Astrocyte (in vitro differentiated cells and primary cell): ENCODE measurements at places on chromosomes 11 and 22.

DNA sequence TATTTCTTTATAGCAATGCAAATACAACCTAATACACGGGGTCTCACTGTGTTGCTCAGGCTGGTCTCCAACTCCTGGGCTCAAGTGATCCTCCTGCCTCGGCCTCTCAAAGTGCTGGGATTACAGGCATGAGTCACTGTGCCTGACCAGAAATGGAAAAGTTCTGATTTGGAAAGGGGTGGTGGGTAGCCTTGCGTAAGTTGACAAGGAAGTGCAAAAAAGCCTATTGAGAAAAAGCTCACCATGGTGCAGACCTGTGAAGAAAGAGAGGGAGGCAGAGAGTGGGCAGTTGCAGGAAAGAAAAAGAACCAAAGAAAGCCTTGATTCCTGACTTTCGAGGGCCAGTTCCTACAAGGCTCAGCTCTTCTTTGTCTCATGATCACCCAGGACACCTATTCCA is 27.1 kb downstream of the AGBL2 start:
- DNase-seq: no peak

DNA sequence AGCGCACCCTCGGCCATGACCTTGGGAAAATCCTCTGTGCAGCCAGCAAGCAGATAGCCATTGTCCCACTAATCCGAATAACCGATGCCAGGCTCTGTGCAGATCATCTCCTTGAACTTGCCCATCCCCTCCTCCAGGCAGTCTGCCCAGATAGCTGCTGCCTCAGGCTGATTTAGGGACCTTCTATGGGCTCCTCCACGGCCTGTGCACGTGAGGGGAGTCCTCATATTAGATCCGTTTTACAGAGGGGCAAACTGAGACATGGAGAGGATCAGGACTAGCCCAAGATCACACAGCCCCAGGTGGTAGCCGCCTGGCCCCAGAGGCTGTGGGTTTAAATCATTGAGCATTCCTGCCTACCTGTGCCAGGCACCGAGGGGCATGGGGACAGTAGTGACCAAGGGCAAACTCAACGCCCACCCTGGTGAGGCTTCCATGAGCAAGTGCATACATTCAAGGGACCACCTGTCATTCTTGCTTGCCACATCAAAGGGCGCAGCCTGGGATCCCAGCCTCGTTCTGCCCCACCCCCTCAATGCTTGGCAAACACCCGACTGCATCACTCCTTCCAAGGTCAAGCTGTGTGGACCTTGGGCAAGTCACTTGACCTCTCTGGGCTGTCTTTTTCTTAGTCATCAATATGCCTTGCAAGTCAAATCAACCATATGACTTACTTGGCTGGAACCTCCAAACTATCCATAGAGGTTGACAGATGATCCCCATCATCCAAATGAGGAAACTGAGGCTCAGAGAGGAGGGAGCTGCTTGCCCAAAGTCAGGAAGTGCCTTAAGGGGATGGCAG is 131.6 kb downstream of the MN1 start:
- DNase-seq: no peak

GRCh38 chr22:22178992-22179391 is 65.6 kb upstream of the VPREB1 start:
- no peak for DNase-seq

DNA sequence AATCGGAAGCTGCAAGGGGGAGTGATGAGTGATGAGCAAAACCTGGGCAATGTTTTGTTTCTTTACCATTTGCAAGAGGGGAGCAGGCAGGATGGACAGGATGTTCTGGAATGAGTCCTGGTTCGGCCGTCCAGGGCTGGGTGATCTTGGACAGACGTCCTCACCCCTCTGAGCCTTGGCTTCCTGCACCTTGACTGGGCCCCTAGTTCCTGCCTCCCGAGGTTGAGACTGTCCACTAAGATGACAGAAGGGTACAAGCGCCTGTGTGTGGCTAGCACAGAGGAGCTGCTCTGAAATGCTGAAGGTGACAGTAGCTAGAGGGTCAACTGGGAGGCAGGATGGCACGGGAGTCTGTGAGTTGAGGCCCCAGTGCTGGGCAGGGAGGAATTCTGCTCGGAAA is 306.2 kb downstream of the MN1 start:
- no peak for DNase-seq

GRCh38 chr22:46823654-46824053 is 61.2 kb downstream of the TBC1D22A start:
- no peak for DNase-seq

- peak; percentile 49 for DNase-seq
Observed at GRCh38 chr11:74687237-74688023, 43.8 kb downstream of the CHRDL2 start.

GRCh38 chr11:79332017-79332416 is 108.8 kb downstream of the TENM4 start:
- no peak for DNase-seq

- DNase-seq: no peak
Observed at GRCh38 chr11:13776134-13776815, 107.8 kb downstream of the FAR1 start.

DNA sequence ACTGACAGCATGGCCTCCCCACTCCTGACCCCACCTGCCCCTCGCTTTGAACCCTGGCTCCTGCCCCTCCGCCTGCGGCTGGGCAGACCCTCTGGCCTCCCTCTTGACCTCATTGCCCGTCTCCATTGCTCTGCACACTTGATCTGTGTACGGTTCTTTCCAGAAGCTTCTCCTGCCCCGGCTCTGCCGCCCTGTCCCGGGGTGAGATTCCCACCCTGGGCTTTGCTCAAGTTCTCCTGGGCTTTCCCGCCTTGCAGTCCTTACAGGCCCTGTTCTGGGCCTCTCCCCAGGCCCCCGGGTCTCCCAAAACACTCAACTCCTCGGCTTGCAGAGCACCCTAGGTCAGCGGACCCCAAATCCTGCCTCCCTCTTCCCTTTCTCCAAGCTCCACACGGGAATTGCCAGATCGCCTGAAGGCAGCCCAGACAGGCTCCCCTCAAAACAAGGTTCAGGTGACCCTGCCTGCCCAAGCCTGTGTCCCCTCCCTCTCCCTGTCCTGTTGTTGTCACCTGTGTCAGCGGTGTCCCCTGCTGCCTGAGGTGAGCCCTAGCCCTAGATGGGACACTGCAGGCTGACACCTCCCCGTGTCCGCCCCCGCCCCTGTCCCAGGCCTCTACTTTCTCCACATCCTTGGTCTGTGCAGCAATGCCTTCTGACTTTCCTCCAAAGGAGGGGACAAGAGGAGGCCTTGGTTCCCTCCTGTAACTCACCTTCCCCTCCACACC is 1.5 kb downstream of the GAL start:
- DNase-seq: no peak

DNA sequence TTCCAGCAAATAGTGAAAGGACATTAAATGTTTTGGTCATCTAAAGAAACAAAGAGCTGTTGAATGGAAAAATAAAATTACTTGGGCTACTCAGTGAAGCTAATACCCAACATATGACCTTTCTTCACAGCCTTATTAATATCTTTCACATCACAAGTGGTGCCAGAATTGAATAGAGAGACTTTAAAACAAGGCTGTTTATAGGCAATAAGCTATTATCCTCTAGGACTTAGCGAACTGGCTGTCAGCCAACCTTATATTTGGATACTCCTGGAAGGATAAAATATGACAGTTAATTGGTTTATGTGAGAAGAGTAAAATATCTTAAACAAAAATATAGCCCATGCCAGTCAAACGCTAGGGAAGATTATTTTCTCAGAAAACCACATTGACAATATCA is 225.5 kb upstream of the BLID start:
- DNase-seq: no peak

DNA sequence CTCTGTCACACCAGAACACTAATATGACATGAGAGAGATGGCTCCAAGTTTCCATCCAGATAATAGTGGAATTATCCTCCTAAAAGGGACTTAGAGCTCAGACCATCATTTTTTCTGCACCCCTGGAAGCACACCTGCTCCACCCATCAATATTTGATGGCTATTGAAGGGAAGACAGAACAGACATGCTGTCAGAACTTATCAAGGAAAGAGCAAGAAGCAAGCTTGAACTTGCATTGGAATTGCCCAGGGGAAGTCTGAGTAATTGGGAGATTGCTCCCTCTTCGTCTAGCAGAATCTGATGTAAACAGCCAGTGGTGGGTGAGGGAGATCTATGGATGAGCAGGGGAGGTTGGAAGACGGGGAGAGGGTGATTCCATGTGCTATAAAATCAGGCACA is 874.4 kb upstream of the TENM4 start:
- no peak for DNase-seq

- no peak for DNase-seq
Observed at GRCh38 chr11:73293356-73293936, 14.6 kb upstream of the ARHGEF17 start.

DNA sequence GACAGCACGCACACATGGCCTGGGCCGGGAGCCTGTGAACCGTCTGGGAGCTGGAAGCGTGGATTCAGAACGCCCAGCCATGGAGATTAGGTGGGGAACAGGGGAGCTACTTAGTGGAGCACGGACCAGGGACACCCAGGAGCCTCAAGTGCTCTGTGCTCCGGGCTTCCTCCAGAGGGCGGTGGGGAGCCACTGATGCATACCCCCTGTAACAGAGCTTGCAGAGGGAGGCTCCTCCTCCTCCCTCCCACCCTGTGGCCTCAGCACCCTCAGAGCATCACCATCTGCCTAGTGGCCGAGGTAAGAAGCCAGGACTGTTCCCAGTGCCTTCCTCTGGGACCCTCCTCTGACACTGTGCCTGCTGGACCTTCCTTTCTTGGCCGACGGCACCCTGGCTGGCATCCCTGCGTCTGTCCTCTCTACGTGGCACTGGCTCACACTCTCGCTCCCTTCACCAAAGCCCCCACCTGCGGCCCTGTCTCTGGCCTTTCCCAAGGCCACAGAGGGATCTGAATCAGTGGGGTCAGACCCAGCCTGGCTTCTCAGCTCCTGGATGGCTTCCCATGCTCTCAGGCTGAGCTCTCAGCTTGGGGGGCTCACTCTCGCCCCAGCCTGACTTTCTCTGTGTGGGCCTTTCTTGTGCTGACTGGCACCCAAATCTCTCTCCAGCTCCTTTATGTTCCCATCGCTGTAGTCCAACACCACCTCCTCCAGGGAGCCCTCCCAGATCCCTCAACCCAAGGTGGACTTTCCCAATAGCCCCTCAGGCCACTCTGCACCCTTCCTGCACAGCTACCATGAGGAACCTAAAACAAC is 780.9 kb downstream of the BRD1 start:
- no peak for DNase-seq

DNA sequence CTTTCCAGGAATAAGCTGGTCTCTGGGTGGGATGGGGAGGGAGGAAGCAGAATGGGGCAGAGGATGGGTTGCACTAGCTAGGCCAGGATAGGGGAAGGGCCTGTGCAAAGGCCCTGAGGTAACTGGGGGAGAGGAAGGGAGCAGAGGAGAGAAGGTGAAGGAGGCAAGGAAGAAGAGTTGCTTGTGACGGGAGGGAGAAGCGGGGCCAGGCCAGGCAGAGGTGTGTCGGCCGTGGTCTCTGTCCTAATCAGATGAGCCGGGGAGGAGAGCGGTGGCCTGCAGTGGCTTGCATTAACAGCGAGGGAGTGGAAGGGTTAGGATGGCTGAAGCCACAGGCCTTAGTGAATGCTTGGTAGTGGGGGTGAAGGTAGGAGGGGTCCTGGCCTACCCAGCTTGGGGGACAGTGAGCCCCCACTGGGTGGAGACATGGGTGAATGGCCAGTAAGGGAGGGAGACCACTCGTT is 6.0 kb upstream of the DERL3 start:
- DNase-seq: no peak

GRCh38 chr11:106943089-106943488 is 75.2 kb downstream of the GUCY1A2 start:
- no peak for DNase-seq

DNA sequence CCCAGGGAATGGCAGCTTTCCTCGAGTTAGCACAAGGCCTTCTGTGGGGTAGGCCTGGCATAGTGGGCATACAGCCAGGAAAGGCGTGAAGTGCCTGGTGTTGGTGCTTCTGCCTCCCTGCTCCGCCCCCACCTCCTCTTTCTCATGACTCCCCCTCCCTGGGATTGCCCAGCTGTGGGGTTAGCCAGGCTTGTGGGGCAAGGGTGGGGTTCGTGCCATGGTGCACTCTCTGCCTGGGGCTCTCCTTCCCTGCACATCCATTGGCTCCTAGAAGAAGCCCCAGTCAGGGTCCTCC is 236.8 kb upstream of the NCAM1 start:
- no peak for DNase-seq

DNA sequence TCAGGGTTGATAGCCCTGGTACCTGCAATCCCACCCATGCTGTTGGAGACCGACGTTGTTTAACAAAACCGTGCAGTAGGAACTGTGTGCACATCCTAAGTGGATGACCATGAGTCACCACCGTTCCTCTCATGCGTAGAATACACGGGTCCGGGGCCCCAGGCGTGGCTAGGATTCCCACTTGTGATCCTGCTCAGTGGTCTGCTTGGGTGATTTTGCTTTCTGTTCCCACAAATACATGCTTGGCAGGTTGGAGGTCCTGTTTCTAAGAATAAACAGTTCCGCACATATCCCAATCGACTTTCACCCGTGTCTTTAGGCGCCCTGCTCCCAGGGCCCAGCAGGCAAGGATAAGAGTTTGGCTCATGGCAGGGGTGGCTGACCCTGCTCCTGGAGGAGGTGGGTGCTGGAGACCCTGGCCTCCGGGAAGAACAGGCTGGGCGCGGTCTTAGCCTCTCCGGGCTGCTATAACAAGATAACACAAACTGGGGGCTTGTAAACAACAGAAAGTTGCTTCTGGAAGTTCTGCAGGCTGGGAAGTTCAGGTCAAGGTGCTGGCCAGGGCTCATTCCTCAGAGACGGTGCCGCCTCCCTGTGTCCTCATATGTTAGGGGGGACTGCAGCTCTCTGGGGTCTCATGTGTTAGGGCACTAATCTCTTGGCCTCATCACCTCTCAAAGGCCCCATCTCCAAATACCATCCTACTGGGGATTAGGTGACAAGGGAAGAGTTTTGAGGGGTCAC is 1028.3 kb downstream of the BRD1 start:
- DNase-seq: no peak
